NCI-H82 (cell line): ENCODE measurements at places on chromosomes 3 and 15.

- DNase-seq: no peak
Measured at GRCh38 chr3:35635407-35635806, 3.9 kb upstream of the ARPP21 start.

- DNase-seq: no peak
Measured at GRCh38 chr3:187334904-187335303, 33.3 kb upstream of the RTP4 start.

GRCh38 chr3:111577798-111578685, 17.1 kb downstream of the ZBED2 start:
- DNase-seq: peak; percentile 64

- DNase-seq: no peak
Measured at GRCh38 chr3:176167272-176167671, 1030.0 kb downstream of the TBL1XR1 start.

DNA sequence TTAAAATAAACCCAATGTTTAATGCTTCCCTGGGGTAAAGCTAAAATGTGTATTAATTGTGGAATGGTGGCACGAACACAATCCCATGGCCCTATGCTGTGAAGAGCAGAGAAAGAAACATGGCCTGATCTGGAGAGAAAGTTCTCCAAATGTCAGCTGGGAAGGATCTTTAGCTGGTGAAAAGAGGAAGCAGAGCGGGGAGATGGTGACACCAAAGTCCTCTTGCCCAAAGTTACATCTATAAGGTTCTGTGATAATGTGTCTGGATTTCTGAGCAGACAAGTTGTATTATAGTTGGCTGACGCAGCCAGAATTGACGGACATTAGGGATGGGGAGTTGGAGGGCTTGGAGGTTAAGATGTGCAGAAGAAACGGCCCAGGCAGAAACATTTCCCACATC, 196.2 kb downstream of the CHST2 start:
- DNase-seq: no peak

DNA sequence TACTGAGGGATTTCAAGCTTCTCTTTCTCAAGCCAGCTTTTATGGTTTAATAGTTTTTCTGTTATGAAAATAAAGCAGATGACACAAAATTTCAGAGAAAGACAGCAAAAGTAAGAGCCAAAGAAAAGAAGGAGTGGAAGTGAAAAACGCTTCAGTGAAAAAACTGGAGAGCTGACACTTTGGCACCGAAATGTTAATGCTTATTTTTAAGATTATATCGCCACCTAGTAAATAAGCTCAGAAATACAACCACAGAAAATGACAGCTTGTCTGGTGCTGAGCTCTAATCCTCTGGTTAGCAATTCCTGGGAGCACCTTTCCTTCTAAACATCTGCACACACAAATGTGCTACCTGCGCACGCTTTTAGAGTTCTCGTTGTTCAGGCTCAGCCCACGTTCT, 101.6 kb downstream of the ZPLD1 start:
- peak; percentile 94 for DNase-seq

GRCh38 chr15:38854506-38854905, 289.9 kb upstream of the RASGRP1 start:
- DNase-seq: no peak

DNA sequence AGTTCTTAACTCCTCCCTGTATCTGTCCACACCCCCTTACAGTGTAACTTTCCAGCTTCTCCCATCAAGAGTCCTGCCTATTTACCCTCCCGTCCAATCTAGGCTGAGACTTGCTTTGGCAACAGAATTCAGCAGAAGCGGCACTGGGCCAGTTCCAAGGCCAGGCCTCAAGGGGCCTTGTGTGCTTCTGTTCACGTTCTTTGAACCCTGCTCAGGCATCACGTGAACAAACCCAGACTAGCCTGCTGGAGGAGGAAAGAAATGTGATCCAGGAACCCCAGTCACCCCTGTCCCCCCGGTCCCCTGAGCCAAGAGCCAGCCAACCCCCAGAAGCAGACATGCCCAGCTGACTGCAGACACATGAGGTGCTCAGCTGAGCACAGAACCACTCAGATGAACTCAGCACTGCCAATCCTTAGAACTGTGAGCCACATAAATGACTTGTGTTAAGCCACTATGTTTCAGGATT, 76.1 kb upstream of the DCLK3 start:
- no peak for DNase-seq

DNA sequence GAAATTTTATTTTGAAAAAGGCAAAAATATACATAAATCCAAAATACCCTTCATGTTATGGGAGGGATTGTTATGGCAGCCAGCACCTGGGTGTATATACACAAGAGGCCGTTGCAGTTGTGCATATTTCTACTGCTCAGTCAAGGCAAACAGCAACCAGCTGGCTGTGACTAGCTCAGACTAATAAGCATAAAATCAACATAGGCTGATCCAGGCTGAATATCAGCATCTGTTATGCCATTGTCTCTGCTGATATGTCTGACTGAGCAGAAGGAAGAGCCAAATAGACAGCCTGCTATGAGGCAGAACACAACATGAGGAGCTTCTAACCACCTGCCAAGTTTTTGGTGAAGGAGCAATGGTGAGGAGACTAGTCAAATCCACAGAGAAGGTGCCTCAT, 457.5 kb upstream of the ALCAM start:
- DNase-seq: peak; percentile 91

DNA sequence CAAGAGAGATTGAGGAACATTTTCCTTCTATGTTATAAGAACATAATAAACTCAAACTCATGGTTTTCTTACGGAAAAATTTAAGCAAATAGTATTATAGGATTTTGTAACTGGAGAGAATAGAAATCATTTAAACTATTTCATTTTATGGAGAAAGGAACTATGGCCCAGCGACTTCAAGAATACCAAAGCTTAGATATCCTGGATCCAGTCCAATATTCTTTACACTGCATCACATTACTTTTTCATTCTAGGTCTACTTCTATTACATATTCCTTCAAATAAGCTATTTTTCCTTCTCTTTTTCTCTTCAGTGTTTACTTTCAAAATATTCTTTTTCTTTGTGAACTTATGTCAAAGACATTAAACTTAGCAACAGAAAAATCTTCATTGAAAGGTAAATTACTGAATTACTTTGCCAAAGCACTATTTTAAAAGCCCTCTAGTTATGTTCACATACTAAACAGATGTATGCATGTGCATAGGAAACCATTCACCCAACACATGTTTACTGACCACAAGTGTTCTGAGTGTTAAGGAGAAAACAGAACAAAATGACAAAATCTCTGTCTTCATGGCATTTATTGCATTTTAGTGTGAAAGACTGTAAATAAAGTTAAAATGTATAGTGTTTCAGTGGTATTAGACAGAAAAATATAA, 20.4 kb downstream of the KPNA4 start:
- DNase-seq: no peak

GRCh38 chr15:80967451-80967850, 22.2 kb downstream of the MESD start:
- no peak for DNase-seq

GRCh38 chr3:30988769-30989168, 94.3 kb upstream of the GADL1 start:
- DNase-seq: peak; percentile 35

DNA sequence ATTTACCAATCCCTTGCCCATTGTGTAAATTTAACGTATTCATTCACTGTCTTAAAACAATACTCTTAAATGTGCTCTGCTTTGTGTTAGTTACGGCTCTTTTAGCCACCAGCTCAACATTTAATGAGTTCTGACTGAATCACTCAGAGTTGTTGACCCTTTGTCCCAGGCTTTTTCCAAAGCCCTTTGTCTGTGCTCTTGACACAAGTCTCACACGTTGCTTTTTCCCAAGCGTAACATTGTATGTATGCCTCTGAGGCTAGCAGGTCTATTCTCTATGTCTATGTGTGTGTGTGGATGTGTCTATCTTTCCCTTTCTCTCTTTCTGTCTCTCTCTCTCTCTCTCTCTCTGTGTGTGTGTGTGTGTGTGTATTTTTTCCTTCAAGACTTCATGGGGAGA, 435.4 kb upstream of the GOLIM4 start:
- DNase-seq: no peak

- no peak for DNase-seq
Measured at GRCh38 chr15:79887054-79887930, 9.5 kb downstream of the MTHFS start.

GRCh38 chr3:56886314-56886713, 84.6 kb upstream of the ARHGEF3 start:
- DNase-seq: peak; percentile 3

- DNase-seq: no peak
Measured at GRCh38 chr15:42100021-42100800, 5.8 kb upstream of the PLA2G4D start.

- no peak for DNase-seq
Measured at GRCh38 chr3:63910891-63911290, 1.3 kb downstream of the SCAANT1 start.

- no peak for DNase-seq
Measured at GRCh38 chr3:10546181-10546624, 40.8 kb upstream of the ATP2B2 start.

DNA sequence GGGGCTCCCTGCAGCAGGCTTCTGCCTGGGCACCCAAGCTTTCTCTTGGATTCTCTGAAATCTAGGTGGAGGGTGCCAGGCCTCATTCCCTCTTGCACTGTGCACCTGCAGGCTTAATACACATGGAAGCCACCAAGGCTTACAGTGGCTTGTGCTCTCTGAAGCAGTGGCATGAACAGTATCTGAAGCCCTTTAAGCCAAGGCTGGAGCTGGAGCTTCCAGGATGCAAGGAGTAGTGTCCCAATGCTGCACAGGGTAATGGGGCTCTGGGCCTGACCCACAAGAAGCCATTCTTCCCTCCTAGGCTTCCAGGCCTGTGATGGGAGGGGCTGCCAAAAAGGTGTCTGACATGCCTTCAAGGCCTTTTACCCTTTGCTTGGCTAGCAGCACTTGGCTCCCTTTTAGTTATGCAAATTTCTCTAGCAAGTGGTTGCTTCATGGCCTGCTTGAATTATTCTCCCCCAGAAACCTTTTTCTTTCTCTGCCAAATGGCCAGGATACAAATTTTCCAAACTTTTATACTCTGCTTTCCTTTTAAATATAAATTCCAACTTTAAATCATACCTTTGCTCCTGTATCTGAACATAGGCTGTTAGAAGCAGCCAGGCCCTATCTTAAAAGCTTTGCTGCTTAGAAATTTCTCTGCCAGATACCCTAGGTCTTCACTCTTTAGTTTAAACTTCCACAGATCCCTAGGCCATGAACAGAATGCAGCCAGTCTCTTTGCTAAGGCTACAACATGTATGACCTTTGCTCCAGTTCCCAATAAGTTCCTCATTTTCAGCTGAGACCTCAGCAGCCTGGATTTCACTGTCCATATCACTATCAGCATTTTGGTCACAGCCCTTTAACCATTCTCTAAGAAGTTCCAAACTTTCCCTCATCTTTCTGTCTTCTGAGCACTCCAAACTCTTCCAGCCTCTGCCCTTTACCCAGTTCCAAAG, 201.1 kb upstream of the LRRFIP2 start:
- DNase-seq: no peak

GRCh38 chr3:120025520-120025919, 68.7 kb downstream of the GSK3B start:
- DNase-seq: no peak
